ENCODE measurements at places on chromosomes 3 and 15. TPM values are rescaled to one million over a fixed set of nuclear protein-coding genes. Genes with fewer than 3 reads are reported as not detected.

DNA sequence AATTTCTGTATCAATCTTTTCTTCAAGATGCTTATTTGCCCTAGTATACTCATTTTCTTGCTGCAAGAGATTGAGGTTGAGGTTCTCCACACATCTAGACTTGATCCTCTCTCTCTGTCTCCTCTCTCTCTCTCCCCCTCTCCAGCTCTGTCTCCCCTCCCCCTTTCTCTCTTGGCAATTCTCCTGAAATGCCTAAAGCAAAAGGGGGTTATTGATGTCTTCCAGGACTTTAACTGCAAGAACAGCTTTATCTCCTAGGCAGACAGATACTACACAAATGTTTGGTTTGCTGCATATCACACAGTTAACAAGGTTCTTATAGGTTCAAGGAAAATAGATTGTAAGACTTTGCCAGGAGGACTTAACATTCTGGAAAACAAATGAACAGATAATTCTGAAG lies 52.1 kb downstream of the TMEM212 start:
- DNase-seq = no peak

- peak; percentile 69 for DNase-seq
These were observed 613 bp downstream of the ATP1B3 start for GRCh38 chr3:141876891-141877621.

DNA sequence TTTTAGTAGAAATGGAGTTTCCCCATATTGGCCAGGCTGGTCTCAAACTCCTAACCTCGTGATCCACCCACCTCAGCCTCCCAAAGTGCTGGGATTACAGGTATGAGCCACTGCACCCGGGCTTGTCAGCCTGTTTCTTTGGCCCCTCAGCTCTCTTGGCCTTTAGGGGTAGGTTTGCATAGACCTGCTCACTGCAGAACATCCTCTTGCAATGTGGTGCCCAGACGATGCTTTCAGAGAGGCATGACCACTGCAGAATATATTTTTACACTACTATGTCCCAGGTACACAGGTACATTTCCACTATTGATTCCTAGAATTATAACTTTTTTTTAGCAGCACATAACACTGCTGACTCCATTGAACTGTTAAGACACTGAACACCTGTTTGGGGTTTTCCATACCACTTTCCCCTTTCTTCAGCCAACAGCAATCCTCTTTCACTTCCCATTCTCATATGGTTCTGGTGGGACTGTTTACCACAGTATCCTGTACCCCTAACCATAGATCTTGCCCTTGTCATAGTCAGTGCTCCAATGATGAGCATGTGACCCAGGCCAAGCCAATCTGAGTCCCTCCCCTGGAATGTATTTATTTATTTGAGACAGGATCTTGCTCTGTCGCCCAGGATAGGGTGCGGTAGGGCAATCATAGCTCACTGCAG lies 21.1 kb downstream of the CCDC32 start:
- DNase-seq = no peak

DNA sequence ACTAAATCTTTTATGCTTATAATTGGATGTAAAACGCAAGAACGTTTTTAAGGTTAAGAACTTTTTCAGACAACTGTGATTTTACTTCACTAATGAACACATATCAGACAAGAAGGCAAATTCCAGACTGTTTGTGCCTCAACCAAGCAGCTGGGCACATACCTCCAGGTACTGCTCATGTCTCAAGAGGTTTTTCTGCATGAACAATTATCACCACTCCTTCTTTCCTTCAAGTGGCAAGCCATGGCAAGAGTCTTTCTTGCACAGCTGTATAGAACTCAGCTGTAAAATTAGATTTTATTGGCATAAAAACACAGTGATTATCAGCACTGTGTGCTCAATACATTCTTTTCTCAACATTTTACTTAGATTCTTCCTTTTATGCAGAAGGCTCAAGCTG lies 64.3 kb downstream of the FNDC3B start:
- no peak for DNase-seq

DNA sequence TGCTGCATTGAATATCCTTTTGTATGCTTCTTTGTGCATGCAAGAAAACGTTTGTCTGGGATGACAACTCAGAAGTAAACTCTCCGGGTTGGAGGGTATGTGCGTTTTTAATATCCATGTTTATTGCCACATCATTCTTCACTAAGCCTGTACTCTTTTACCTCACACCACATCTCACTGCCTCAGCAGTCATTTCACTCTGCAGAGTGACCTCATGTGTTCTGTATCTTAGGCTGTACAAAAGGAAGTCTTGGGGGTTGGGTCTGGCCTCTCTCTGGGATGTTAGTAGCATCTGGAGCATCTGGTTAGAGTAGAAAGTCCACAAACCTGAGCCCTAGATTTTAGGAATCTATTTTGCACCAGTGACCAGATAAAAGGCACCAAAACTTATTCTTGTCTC lies 16.1 kb downstream of the CACNA1D start:
- DNase-seq = no peak

Gene SNAPC5
- total RNA-seq = 19.3 TPM

DNA sequence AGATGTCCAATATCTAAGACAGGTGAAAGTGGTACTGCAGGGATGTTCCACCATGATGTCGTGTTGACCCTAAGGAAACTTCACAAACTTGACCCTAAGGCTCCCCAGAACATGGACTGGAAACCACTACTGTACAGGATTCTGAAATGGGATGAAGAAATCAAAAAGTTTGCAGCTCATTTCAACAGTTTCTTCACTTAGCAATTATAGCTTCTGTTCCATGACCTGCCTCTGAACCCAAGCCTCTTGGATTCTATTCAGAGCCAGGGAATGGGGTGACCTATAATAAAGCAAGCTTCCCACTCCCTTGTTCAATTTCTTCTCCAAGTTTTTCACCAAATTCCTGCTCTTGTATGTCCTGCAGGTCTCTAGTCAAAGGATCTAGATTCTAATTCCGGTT lies 40.7 kb downstream of the DUT start:
- DNase-seq = no peak

- DNase-seq = no peak
These were observed 9.5 kb downstream of the SLC51A start for GRCh38 chr3:196225763-196226364.

- DNase-seq = no peak
These were observed 123.2 kb upstream of the TMC3 start for GRCh38 chr15:81497238-81497637.

GRCh38 chr3:42410370-42411131 lies at the start of gene LYZL4:
Gene LYZL4 (minus strand): TSS chr3:42410610. CDS start chr3:42407251, 3,359 bp downstream.
- no peak for DNase-seq

DNA sequence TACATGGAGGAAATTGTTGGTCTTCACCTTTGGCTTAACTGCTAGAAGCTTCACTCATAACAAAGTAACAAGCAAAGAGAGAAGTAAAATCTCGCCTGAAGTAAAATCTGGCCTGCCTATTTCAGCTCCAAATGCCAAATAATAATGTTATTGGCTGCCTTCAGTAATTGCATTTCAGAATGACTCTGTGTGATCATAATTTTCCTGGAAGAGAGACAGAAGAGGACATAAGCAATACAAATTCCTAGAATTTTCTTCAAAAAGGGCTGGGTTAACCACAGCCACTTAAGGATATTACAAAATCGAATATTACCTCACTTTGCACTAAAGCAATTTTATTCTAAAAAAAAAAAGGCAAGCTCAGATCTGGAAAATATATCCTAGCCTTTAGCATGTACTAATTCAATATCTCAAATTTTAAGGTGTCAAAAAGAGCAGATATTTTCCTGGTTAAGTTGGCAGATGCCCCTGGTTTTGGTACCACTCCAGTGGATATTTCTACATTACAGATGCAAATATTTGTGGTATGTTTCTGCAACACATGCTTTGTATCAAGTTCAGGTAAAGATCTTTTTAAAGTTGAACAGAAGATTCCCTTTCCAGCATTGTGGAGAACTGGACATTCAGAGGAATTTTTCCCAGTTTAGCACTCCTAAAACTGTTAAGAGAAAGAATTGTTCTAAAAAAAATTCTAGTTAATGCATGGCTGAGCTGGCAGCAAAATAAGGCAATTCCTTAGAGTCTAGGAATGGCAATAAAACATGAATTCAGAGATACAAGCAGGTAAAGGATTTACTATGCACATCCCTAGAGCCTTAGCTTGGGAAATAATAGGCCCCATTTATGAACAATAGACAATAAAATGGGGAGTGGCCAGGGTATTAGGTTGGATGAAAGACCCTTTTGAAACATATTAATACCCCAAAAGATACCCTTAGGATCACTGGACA lies 116.7 kb downstream of the STAC start:
- DNase-seq = no peak

Gene SLC51B
- total RNA-seq = not detected

Data from aorta (tissue), 5 donors.